ENCODE measurements at places on chromosomes 3 and 15.
A peak's percentile ranks its signal among the peaks of the same experiment; 100 is the strongest.

DNA sequence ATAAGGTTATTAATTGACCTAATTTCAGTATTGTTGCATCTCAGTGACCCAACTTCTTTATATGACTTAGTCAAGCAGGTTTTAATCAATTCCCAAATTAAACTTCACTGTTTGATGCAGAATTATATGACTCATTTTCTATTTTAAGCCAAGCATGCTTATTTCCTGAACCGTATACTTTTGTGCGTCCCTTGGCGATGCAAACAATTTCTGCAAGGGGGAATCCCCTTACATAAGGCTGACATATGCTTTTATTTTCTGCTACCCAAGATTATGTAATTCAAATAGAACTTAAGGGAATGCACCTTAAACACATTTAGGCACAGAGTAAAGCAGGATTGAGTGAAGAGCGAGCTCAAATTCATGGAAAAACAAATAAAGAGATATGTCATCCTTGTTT is 303.9 kb downstream of the PDCD6IP start:
- no peak for DNase-seq

- no peak for DNase-seq
These were observed 21.4 kb downstream of the TBC1D2B start for GRCh38 chr15:78055919-78056713.

DNA sequence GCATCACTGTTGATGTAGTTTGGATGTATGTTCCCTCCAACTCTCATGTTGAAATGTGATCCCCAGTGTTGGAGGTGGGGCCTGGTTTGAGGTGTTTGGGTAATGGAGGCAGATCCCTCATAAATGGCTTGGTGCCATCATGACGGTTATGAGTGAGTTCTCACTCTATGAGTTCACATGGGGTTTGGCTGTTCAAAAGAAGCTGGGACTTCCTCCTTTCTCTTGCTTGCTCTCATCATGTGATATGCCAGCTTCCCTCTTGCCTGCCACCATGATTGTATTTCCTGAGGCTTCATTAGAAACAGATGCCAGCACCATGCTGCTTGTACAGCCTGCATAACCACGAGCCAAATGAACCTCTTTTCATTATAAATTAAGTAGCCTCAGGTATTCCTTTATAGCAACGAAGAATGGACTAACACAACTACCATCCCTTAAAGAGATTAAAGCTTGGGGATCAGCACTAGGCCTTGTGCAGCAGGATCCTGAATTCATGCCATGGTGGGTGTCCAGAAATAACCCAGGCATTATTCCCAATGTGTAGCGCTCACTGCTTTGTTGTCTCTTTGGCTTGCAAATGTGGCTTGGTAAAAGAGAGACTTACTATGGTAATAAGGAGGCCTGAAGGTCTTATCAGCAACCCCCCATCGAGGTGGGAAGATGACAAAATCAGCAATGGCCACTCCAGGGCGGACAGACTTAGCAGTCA is 41.9 kb downstream of the NDUFB4 start:
- no peak for DNase-seq

- DNase-seq: no peak
These were observed 904.0 kb downstream of the TBL1XR1 start for GRCh38 chr3:176293276-176293675.

GRCh38 chr15:75924576-75924975 is 20.9 kb downstream of the FBXO22 start:
- no peak for DNase-seq

DNA sequence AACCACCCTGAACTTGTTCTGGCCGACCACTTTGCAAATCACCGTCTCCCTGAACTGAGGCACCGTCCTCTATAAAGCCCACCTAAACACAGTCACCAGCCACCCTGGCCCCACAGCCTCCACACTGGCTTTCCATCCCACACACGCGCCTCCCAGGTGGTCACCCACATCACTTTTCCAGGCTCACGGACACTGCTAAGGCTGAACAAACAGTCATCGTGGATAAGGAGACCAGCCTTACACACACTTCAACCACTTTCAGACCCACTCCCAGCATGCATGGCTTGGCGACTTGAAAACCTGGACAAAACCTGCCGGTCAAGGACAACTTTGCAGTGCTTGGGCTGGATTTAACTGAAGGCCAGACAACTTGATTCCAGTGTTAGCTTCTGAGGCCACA is 8.4 kb downstream of the CHSY1 start:
- no peak for DNase-seq

- DNase-seq: no peak
These were observed 81.6 kb downstream of the LRRC49 start for GRCh38 chr15:70974004-70974832.

DNA sequence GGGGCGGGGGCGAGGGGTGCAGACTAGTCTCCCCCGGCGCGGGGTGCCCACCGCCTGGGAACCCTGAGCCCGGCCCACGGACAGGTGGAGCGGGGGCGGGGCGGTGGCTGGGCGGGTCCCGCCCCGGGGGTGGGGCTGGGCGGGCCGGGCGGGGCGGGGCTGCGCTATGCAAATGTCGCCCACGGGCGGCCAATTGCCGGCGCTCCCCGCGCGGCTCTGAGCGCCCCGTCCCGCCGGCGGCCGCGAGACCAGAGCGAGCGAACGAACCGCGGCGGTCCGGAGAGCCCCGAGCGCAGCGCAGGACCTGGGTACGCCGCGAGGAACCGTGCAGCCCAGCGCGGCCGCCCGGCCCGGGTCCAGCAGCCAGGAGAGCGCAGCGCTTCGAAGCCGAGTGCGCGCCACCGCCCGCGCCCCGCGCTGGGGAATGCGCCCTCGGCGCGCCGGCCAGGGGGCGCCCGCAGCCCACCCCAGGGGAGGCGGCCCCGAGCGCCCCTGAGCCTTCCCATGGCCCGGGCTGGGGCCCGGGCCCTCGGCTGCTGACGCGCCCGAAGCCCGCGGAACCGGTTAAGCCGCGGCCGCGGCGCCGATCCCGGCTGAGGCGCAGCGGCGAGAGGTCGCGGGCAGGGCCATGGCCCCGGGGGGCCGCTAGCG is at the start of gene SEMA3F:
TSS of gene SEMA3F (plus strand) at position 485 of the 651 bp plus-strand sequence. CDS start 4,299 bp downstream, outside the sequence.
- peak; percentile 80 for DNase-seq

DNA sequence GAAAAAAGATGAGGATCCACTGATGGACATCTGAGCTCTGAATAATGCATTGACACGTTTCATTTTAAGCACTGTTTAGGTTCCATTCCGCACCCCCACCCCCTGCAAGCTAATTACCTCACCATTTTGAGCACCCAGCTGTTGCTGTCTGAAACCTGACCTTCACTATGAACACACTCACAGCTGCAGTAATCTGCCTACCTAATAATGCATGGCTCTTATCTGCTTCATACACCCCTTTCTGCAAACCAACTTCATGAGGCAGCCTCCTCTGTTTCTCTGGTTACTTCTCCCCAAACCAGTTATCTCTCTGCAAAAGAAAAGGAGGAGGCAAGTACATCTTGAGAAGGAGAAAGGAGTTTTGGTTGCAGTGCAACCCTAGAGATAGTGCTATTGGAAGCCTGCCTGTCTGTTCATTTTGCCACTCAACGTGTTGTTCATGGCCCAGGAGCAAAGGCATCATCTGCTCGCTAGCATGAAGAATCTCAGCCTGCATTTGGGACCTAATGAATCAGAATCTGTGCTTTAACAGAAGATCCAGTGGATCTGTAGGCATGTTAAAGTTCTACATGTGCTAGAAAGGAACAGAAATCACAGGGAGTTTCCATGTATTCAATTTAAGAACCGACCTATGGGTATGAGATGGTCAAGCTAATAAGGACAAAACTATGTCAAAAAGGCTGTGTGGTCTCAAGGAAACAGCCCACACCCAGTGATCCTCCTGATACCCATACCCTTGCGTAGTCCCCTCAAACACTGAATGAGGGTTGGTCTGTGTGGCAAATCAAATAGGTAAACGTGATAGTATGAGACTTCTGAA is 87.2 kb downstream of the MB21D2 start:
- no peak for DNase-seq

GRCh38 chr3:18411541-18411940 is 13.6 kb downstream of the SATB1 start:
- no peak for DNase-seq

DNA sequence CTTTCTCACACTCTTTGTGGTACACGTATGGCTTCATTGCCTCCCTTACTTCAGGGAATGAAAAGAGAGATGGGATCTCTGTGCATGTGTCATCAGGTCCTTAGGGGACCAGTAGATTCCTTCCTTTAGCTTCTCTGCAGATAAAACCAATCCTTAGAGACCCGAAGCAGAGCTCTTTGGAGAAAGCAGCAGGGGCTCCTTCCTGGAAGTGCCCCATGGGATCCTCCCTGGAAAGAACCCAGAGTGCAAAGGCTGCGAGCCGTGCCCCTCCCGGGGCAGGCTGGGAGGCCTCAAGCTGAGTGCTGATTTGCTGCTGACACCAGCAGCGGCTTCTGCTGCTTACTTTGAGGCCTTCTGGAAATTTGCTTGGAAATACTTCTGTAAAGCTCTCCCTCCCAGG is 328.6 kb upstream of the RGMA start:
- DNase-seq: no peak

- DNase-seq: no peak
These were observed 82.4 kb downstream of the PLSCR2 start for GRCh38 chr3:146386936-146387335.

DNA sequence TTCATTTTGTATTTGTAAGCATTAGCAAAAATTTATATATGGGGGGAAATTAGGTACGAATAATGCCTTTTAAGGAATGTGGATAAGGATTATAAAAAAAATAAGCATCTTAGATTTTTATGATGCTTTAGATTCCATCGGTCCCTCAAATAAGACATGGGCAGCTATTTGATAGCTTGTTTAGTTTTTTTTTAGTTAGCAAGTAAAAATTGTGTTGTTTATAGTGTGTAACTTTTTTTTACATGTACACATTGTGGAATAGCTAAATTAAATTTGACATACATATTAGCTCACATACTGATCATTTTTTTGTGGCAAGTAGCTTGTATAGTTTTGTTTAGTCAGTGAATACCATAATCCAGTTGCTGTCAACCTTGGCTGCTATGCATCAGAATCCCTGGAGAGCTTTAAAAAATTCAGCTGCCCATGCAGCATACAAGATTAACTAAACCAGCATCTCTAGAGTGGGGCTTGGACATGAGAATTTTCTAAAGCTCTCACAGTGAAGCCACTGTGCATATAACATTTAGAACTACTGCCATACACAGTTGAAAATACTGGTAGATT is 53.9 kb downstream of the TMOD3 start:
- no peak for DNase-seq

DNA sequence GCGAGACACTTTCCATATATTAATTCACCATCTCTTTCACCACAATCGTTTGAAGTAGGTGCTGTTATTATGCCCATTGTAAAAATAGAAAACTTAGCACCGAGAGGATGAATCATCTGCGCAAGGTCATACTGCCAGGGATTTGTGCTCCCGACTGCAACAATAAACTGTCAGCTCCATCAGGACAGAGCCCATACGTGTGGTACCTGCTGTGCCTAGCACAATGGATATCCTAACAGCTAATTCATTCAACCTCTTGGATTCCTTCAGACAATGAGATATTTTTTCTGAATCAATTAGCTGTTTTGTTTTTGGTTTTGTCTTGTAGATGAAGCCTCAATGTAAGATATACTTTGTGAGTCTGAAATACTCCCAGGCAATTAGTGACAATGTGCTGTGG is 32.3 kb upstream of the PROK2 start:
- DNase-seq: no peak

- DNase-seq: no peak
These were observed 193.9 kb downstream of the DIPK2A start for GRCh38 chr3:144165482-144165881.

DNA sequence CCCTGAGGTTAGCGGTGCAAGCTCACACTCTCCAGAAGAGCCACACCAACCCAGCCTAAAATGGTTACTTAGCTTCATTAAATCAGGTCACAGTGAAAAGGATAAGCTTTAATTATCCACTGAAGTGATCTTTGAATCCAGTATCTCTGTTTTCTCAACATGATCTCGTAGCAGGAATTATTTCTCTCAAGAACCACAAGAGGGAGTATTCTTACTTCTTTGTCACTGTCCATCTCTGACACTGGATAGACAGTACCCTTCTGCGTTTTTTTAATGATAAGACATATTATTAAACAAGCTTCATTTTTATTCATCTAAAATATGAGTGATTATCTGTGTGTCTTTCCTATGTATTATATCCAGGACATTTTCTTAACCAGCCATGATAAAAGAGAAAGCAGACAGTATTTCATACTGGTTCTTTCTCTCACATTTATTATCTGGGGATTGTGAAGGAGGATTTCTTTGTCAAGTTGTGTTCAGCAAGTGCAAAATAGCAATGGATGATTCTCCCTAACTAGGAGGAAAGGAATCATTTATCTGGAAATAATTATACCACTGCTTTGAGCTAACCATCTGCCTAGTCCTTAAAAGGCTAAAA is 105.4 kb upstream of the CCDC54 start:
- no peak for DNase-seq

DNA sequence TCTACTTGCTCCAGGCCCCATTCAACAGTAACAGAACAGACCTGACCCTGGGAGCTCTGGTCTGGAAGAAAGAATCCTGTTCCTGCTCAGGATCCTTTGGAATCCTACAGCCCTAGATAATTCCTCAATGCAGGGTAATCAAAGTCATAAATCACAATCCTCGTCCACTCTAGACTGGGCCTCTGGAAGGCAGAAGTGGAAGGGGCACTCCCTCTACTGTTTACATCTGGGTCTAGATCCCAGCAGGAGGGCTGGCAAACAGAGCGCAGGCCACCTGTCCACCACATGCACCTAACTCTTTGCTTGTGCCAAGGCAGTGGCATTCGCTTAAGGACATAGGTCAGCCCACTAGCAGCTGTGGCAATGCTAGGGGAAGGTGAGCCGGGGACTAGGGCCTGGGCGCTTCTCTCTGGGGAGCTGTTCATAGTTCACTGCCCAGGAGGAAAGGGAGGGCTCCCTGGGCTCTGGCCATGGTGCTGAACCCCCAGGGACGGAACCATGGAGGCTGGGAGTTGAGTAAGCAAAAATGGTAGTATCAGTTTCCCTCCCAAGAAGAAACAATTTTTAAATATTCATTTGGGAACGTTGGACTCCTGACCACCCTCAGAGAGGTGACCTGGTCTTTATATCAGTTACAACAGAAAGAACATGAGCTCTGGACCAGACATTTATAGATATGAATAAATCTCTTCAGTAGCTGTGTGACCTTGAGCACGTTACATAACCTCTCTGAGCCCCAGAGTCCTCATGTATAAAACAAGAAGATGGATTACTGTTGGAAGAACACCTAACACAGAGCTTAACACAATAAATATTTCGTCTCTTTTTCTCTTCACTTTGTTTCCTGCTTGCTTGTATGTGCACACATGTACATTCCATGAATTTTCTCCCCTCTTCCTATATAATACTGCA is 90.2 kb downstream of the NTRK3 start:
- no peak for DNase-seq

DNA sequence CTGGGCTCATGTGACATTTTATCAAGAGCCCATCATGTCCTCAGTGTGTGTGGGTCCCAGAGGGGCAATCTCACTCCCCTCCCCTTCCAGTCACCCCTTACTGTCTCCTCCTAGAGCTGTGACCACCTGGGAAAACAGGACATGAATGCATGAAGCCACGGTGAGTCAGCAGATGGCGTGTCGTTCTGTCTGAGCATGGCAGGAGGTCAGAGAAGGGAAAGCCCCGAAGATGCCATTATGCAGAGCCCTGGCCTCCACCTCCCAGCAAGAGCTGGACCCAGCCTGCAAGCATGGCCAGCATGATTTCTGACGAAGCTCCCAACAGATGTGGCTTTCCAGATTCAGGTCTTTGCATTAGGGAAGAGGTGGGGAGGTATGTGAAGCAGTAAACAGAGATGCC is 118.5 kb downstream of the TLE3 start:
- no peak for DNase-seq

Measured in activated T-cell treated with anti-CD3 and anti-CD28 coated beads, Interleukin-2, amount 50 U/mL, for 1 hour (primary cell).